Peyer's patch (tissue), 4 donors: ENCODE measurements at places on chromosomes 2 and 18.

DNA sequence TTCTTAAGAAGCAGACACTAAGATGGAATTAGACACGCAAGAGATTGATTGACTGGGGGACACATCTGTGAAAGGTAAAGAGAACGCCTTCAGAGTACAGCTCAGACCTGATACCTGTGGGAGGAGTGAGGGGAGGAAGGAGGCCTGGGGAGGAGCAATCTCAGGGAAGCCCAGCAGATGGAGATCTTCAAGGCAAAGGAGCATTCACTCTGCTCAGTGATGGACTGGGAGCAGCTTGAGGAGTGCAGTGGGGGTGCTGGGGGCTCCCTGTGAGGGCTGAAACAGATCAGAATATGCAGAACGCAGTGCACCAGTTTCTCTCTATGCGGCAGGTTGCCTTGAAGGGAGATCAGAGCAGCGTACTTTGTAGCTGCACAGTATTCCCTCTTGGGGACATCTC, 103.7 kb upstream of the ATP8B1 start:
- DNase-seq, result no peak

DNA sequence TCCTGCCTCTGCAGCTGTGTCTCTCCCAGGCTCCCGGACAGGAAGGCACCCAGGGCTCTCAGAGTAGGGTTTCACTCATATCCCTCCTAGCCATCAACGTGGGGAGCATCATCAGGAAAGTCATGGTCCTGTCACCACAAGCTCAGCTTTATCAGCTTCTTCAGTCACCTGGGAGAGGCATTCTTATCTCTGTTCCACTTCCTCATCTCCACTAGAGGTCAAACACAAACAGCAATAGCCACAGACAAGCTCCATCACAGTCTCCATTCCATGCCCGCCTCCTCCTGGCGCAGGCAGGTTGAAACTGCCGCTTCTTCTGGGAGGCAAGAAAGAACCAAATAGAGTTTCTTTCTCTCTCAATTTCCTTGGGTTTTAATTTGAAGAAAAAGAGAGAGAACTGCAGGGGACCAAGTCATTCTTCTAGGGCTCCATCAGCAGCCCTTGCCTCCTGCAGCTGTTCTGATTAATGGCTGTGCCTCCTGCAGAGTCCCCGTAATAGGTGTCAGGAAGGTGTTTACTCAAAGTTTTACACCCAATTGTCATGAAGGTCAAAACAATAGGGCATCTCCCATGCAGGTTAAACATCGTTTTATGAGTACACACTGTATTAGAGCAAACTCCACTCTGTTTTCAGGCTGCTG, 377.9 kb downstream of the TMEM182 start:
- no peak for DNase-seq

DNA sequence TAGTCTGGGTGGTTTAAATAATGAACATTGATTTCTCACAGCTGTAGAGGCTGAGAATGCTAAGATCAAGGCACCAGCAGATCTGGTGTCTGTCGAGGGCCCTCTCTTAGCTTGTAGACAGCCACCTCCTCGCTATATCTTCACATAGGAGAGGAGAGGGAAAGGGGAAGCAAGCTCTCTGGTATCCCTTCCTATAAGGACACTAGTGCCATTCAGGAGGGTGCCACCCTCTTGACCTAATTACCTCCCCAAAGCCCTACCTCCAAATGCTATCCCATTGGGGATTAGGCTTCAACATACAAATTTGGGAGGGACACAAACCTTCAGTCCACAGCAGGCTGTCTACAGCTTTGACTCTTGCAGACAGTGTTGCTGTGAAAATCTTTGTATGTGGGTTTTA, 76.7 kb downstream of the BOLA3 start:
- DNase-seq, result no peak

- no peak for DNase-seq
Measured at GRCh38 chr2:220913384-220913783, 658.7 kb downstream of the EPHA4 start.

DNA sequence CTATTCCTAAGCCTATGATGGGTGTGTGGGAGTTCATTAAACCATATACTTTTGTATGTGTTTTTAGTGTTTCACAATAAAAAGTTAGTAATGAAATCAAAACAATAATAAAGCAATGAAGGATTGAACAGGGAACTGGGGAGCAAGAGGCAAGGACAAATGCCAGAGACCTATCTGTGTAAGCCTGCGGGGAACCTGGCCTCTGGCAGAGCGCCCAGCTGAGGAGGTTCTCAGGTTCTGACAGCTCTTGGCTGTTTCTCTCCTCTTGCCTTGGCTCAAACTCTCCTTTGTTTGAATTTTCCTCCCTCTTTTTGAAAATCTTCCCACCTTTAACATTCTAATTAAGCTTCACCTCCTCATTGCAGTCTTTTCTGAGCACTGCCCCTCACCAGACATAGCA, 200.0 kb upstream of the NCKAP5 start:
- DNase-seq, result no peak

- DNase-seq, result no peak
Measured at GRCh38 chr2:98580656-98581284, 27.5 kb downstream of the COA5 start.

- DNase-seq, result peak; percentile 49
Measured at GRCh38 chr2:226583715-226584114, 215.9 kb downstream of the IRS1 start.

DNA sequence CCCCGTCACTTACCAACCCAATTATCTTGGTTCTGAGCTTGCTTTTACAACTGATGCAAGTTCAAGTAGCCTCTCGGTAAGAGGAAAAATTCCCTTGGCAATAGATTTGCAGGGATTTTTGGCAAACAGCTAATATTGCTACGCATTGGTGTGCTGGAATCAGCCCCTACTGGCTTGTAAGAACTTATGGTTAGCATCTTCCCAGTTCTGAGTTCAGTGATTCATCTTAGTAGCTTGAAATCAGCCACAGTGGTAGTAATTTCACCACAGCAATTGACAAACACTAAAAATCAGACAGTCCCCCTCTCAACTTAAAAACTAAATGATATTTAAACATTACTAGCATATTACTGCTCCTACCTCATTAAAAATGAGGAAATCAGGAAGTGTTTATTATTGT, 5.9 kb upstream of the RAX start:
- DNase-seq, result no peak

DNA sequence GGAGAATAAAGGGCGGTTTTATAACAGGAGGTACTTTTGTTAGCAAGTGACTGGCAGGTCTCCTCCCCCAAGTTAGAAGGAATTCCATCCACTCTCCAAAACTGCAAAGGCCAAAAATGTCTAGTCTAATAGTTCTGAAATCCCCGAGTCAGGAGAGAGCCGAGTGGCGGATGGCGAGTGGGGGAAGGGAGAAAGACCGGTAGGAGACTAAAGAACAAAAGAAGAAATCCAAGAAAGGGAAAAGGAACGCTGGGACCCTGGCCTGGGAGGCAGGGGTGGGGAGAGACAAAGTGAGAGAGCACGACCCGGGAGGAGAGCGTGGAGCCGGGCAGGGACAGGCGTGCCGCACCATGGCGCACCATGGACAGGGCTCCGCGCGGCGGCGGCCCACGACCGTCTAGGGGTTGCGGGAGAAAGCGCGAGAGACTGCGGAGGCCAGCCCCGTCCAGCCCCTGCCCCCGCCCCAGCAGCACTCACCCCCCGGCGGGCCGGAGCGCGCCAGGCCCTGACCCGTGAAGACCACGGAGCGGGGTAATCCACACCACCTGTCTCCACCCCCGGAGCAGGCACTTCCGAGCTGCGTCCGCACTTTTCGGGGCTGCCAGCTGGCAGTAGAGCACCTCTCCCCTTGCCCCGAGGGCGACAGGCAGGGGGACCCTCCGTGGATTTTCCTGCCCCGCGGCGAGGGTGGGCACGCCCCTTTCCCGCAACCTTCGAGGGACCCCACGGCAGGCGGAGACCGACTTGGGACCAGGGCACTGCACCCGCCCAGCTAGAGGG, 1.6 kb downstream of the CDH2 start:
- DNase-seq, result no peak

GRCh38 chr2:107553539-107553938, 273.2 kb upstream of the RGPD4 start:
- no peak for DNase-seq

DNA sequence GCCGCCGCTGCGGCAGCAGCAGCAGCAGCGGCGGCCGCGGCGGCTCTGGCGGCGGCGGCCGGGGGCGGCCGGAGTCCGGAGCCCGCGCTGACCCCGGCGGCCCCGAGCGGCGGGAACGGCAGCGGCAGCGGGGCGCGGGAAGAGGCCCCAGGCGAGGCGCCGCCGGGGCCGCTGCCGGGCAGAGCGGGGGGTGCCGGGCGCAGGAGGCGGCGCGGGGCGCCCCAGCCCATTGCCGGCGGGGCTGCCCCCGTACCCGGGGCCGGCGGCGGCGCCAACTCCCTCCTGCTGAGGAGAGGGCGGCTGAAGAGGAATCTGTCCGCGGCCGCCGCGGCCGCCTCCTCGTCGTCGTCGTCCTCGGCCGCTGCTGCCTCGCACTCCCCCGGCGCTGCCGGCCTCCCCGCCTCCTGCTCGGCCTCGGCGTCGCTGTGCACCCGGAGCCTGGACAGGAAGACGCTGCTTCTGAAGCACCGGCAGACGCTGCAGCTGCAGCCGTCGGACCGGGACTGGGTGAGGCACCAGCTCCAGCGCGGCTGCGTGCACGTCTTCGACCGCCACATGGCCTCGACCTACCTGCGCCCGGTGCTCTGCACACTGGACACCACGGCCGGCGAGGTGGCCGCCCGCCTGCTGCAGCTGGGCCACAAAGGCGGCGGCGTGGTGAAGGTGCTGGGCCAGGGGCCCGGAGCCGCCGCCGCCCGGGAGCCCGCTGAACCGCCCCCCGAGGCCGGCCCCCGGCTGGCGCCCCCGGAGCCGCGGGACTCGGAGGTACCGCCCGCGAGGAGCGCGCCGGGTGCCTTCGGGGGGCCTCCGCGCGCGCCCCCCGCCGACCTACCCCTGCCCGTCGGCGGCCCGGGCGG, 646 bp downstream of the PHLPP1 start:
- DNase-seq, result peak; percentile 81

GRCh38 chr2:235324324-235324723, 169.5 kb upstream of the AGAP1 start:
- no peak for DNase-seq

- DNase-seq, result no peak
Measured at GRCh38 chr2:68206793-68207192, 45.5 kb downstream of the PPP3R1 start.

DNA sequence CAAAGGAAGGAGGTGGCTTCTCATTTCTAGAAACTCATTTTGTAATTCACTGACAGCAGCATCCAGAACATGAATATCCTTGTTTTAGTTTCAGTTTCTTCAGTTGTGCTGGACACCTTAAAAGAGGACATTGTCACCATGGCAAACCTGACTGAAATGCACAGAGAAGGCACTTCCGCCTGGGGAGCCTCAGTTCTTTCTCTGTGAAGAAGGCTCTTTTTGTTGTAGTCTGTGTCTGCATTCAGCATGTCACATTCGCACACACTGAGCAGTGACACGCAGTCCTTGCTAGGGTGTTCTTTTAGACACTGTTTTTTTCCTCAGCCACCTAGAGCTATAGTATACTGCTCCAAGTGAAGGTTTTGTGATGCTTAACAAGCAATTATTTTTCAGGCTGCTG, 9.5 kb upstream of the RPRM start:
- DNase-seq, result no peak

GRCh38 chr18:44548291-44549221, 132.1 kb upstream of the SETBP1 start:
- no peak for DNase-seq

DNA sequence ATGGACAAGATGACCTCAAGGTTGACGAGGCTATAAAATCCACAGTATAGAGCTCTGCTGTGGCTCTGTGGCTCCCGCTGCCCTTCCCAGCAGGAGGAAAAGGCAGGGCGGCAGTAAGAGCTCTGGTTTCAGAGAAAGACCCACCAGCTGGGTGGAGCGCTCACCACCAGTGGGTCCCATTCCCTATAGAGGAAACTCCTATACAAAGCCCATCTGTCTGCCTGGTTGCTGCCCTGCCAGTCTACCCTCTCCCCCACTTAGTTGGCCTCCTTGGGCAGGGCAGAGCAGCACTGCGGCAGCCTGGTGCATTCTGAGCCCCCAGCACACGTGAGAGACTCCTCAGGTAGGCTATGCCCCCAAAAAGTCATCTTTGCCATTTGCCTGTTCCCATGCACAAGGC, 26.5 kb downstream of the TNS1 start:
- no peak for DNase-seq

DNA sequence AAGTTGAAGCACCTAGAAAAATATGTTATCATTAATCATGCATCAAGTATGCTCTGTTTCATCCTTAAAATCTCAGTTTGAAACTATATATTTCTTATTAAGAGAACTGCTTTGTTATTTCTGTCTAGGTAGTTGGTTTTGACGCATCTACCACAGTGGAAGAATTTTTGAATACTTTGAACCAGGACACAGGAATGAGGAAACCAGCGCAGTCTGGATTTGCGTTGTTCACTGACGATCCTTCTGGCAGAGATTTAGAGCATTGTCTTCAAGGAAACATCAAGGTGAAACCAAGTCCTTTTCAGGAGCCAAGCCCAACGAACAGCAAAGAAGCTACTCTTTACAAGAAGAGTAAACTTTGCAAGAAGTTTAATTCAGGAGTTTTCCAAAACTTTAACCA, 30.1 kb upstream of the DYNC2LI1 start:
- DNase-seq, result no peak

- no peak for DNase-seq
Measured at GRCh38 chr2:60880643-60881046, 729 bp upstream of the REL start.

- no peak for DNase-seq
Measured at GRCh38 chr2:72096181-72096580, 51.5 kb downstream of the CYP26B1 start.

DNA sequence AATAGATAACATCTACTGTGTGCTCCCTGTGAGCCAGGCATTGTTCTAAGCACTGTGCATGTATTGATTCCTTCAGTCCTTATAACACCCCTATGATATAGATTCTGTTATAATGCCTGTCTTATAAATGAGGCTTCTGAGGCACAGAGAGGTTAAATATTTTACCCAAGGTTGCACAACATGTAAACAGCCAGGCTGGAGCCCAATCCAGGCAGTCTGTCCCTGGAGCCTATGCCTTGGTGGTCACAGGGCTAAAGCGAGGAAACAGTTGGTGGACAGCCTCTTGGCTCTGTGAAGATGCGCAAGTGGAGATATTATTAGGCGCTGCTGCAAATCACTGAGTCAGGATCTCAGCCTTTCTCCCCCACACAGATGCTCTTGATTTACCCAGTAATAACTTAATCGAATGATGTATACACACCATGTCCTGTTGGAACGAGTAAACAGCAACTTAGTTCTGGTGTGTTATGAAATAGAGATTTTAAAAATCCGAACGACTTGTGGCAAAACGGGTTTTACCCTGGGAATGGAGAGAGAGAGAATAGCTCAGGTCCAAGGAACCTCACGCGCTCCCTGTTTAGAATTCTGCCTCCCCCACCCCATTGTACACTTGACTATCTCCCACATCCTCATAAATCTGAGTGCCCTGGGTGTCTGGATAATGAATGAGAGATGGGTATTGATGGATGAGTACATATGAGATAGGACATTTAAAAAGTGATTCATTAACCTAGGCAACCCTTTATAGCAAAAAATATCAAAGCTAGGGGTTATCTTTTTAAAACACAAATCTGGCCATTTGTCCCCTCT, 231.9 kb downstream of the BCL2 start:
- DNase-seq, result no peak

GRCh38 chr18:7230626-7231349, at the start of gene LRRC30:
LRRC30 (plus strand) TSS chr18:7231089; CDS start chr18:7231139, 50 bp downstream.
- no peak for DNase-seq

GRCh38 chr2:188645986-188646385, 328.2 kb upstream of the COL3A1 start:
- DNase-seq, result no peak

- no peak for DNase-seq
Measured at GRCh38 chr2:2827761-2828221, 496.7 kb upstream of the MYT1L start.

- no peak for DNase-seq
Measured at GRCh38 chr2:16311521-16312440, 353.9 kb downstream of the CYRIA start.

GRCh38 chr2:232998666-232998985, 14.4 kb downstream of the NGEF start:
- no peak for DNase-seq
